Fibroblast of skin of right quadriceps (primary cell): ENCODE measurements at places on chromosomes 4 and X.

DNA sequence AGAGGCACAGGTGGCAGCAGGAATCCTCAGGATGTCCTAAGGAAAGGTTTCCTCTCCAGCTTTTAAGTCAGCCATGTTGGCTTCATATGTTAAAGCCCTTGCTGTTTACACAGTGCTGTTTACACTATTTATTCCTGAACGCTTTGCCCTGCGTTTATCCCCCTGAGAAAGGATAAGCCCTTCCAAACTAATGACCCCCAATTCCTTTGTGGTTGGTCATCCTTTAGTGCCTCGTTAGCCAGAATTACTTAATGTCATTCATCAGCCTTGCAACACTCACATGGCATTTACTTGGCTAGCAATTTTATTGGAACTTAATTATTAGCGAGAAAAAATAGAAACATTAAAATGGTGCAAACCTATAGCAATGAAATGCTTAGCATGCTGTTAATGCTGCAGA is 23.8 kb downstream of the VCX2 start:
- no peak for DNase-seq

GRCh38 chr4:57446266-57446665 is 336.1 kb upstream of the IGFBP7 start:
- DNase-seq: no peak

GRCh38 chrX:15356444-15356843 is 21.1 kb upstream of the PIGA start:
- DNase-seq: no peak

DNA sequence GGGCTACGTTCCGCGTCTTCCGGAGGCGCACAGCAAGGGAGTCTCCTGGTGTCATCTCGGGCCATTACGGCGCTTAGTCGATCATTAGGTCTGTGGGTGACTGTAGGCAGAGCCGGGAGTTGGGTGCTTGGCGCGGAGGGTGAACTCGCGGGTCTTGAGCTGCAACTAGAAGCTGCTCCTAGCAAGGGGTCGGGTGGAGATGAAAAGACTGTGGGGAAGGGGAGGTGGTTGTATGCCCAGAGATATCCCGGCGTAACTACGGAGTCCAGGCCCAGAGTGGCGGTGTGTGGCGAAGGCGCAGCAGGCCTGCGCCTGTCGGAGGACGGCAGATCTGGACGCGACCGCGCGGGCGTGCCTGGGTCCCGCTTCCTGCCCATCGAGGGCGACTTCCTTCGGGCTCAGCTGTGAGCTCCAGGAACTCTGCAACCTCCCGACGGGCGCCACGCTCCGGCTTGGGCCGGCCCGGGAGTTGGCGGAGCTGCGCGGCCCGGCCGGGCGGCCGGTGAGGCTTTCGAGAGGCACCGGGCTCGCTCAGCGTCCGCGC is 2.7 kb upstream of the NKX3-2 start:
- DNase-seq: no peak

DNA sequence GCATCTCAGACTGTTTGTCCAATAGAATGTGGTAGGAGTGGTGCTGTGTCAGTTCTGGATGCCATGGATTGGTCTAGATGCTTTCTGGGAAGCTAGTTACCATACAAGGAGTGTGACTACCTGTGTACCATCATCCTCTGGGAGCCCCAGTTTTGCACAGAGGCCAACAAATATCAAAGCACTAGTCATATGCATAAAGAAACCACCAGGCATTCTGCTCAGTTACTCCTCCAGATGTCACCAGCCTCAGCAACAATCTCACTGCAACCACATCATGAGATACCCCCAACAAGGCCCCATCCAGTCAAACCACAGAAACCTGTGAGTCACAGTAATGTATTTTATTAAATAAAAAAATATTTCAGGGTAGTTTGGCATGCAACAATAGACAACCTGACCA is 435.8 kb upstream of the CPEB2 start:
- peak; percentile 27 for DNase-seq

GRCh38 chrX:23932046-23932445 is 24.2 kb downstream of the CXorf58 start:
- DNase-seq: no peak

GRCh38 chrX:119996069-119996468 is 52.5 kb upstream of the NKAP start:
- DNase-seq: no peak

DNA sequence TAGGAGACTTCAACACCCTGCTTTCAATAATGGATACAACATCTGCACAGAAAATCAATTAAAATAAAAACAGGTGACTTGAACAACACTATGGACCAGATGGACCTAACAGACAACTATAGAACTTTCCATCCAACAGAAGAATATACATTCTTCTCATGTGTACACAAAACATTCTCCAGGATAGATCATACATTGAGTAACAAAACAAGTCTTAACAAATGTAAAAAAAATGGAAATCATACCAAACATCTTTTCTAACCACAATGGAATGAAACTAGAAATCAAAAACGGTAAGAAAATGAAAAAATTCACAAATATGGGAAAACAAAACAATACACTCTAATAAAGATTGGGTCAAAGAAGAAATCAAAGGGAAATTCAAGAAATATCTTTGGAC is 24.7 kb downstream of the CYP2U1 start:
- no peak for DNase-seq

DNA sequence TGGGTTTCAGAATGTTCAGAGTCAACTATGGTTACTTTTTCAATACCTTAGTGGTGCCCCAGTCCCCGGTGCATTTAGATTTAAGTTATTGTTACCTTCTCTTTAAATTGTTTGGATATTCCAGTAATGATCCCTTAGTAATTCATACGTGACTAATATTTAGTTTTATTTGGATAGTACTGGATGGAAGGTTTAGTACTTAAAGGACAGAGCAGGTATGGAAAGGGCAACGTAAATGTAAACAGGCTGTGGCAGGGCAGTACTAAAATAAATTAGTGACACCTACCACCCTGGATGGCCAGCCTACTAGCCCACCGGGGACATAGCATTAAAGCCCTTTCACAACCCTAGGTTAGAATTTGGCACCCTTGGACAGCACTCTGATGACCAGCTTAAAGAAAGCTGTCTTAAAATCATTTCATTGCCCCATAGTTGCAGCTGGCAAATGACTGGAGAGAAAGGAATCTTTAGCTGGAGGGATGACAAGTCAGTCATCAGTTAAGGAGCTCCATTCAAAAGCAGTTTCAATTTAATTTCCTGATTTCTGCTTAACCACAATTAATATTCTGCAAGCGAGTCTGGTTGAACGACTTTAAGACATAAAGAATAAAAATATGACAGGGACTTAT is 16.4 kb downstream of the PLP1 start:
- DNase-seq: peak; percentile 64

GRCh38 chr4:41661442-41662076 is 87.0 kb downstream of the PHOX2B start:
- DNase-seq: peak; percentile 52

GRCh38 chr4:48262926-48263325 is 6.7 kb downstream of the TEC start:
- peak; percentile 25 for DNase-seq

DNA sequence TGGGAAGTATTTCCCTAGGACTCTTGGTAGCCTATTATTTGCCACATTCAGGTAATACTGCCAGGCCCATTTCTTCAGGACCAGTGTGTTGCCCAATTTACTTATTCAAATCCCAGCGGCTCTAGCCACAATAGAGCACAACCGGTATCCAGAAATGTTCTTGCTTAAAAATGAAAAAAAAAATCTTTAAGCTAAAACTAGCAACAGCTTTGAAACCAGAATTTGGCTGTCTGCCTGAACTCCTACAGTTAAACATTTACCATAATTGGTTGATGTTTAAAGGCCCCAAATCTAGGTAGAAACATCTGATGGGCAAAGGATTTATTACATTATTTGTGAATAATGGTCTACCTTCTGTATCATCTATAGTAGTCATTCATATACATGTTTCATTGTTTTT is 930 bp upstream of the SLITRK4 start:
- no peak for DNase-seq

DNA sequence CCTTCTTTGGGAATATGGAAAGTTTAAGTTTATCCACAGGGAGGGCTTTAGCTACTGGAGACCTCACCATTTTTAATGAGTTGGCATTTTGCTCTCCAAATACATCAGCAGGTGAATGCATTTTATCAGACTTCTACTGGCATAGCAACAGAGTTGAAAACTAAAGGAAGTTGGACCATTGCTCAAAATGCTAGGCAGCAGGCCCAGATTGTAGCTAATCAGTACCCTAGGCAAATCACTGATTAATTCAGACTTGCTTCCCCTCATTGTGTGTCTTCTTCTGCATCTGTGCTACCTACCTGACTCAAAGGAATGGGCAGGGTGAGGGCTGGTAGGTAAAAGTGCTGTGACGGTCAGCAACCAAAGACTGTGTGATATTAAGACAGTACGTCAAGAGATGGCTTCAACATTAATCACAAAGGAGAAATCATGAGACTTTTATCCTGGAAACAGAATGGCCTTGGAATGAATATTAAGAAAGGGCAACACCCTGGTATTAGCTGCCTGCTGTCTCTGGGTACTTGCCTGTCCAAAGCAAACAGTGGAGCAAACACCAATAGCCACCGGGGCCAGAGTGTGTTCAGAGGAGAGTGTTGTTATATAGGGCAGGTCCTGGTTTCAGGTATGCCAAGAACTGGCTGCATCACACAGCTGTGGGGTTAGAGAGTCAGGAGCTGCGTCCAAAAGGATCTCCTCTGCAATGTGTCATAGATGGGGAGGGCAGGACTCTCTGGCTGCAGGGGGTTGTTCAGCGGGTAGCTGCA is 17.1 kb upstream of the SMIM20 start:
- DNase-seq: no peak

DNA sequence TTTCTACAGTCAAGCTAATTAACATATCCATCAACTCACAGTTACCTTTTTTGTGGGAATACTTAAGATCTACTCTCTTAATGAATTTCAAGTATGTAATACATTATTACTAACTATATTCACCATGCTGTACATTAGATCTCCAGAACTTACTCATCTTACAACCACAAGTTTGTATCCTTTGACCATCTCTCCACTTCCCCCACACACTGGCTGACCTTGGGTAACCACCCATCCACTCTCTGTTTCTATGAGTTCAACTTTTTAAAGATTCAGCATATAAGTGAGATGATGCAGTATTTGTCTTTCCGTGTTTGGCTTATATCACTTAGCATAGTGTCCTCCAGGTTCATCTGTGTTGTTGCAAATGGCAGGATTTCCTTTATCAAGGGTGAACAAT is 30.5 kb upstream of the MAGED1 start:
- DNase-seq: no peak

GRCh38 chrX:151009582-151009981 is 26.4 kb downstream of the HMGB3 start:
- DNase-seq: no peak

- DNase-seq: no peak
Observed at GRCh38 chrX:39063037-39063436, 261.8 kb downstream of the MID1IP1 start.

DNA sequence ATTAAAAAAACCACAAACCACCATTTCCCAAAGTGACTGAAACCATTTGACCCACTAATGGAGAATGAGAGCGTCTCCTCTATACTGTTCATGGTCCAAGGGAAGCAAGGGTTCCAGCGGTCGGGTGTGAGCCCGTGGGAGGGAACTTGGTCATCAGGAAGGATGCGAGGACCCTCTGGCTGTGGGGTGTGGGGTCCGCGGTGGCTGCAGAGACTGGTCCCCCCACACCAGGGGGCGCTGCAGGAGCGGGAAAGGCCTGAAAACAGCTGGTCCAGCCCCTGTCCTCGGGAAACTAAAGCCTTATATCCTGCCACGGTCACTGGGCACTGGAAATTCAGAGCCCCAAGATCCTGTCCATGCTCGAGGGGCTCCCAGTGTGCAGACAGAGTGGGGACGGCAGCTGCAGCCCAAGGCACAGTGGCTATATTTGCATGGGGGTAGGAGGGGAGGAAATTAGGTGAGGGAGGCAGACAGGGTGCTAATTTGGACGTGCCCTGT is 4.3 kb downstream of the BLOC1S4 start:
- DNase-seq: peak; percentile 64

- peak; percentile 53 for DNase-seq
Observed at GRCh38 chrX:134999469-134999868, 8.7 kb downstream of the SMIM10 start.
